ENCODE measurements at places on chromosomes 1 and 21.

GRCh38 chr1:7383671-7384520, 387.2 kb upstream of the VAMP3 start:
- no peak for DNase-seq

DNA sequence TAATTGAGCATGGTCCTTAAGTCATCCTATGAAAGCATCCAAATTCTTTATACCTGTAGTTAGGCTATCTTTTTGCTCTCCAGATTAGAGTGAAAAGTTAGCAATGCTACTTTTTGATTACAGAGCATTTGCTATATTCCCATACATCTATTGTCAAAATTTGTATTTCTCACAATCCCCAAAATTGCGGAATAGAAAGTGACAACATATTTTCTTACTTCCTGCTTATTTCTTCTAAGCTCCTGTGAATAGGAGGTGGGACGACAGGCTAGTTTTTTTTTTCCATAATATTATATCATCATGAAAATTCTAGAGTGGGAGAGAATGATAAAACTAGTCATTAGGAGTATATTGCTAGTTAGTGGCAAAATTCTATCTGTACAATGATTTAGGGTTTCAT, 264.0 kb upstream of the DPYD start:
- no peak for DNase-seq

- DNase-seq, result no peak
Measured at GRCh38 chr1:78664763-78665162, 15.1 kb downstream of the IFI44 start.

DNA sequence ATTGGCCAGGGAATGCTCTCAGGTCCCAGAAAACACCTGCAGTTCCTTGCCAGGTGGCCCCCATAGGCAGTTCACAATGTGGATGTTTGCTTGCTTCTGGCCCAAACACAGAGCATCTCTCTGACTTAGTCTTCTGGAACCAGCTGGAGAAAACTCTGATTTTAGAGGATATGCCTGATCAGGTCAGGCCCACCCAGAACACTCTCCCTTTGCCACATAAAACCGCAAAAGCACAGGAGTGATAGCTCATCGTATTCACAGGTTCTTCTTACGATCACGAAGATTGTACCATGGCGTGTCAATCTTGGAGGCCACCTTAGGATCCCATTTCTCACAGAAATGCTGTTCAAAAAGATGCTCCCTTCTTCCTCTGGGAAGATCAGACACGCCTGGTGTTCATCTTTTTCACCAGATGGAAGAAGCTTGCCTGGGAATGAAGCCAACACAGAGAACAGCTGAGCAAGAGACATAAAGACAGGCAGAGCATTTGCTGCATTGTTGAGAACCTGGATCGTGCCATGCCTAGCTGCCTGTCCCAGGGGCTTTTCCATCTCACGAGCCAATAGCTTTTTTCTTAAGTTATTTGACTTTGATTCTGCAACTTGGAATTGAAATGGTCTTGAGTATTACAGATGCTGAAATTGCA, 11.6 kb upstream of the CD247 start:
- DNase-seq, result no peak

GRCh38 chr1:20720631-20721091, 2.9 kb upstream of the KIF17 start:
- DNase-seq, result peak; percentile 15

DNA sequence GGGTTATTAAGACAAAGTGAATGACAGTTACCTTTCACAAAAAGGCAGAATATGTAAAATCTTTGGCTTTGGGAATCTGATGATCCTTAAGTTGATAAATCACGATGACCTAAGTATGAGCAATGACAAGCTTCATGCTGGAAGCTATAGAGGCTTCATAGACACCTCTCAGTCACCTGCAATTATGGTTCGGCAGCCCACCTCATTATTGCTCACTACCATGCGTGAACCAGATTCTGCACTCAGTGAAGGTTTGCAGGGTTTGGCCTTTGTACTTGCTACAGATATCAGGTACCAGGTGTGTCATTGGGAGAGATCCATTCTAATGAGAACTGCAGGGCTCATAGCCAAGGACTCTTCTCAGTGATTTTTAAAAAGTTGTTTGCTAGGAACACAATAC, 163.5 kb downstream of the KCTD3 start:
- no peak for DNase-seq

- DNase-seq, result no peak
Measured at GRCh38 chr1:7128293-7128692, 343.0 kb downstream of the CAMTA1 start.

Measured in Right ventricle myocardium superior (tissue), 1 donor.